NCI-H460 (cell line): ENCODE measurements at places on chromosomes 16 and 17.

DNA sequence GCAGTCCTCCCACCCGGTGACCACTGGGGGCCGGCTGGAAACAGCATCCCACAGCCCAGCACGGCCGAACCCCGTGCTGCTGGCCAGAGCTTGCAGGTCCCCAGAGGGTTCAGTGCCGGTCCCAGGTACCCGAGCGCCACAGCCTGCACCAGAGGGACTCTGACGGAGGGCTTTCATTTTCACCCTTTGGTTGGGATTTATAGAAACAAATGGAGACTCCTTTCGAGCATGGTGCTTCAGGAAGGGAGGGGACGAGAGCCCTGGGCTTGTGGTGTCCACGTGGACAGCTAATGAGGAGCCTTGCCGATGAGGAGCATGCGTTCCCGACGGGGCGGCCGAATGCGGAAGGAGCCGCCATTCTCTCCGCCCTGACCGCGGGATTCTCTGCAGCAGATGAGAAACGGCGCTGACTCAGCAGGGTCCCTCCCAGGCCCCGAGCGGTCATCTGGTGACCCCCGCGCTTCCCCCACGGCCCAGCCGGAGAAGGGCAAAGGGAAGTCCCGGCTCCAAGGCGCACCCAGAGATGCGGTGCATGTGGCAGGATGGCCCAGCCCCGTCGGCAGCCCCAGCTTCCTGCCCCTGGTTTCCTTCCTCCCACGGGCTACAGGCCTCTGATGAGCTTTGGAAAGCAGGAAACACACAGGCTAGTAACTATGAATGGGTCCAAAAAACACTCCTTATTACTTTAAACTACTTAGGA lies 9.8 kb downstream of the SLC38A10 start:
- no peak for DNase-seq

DNA sequence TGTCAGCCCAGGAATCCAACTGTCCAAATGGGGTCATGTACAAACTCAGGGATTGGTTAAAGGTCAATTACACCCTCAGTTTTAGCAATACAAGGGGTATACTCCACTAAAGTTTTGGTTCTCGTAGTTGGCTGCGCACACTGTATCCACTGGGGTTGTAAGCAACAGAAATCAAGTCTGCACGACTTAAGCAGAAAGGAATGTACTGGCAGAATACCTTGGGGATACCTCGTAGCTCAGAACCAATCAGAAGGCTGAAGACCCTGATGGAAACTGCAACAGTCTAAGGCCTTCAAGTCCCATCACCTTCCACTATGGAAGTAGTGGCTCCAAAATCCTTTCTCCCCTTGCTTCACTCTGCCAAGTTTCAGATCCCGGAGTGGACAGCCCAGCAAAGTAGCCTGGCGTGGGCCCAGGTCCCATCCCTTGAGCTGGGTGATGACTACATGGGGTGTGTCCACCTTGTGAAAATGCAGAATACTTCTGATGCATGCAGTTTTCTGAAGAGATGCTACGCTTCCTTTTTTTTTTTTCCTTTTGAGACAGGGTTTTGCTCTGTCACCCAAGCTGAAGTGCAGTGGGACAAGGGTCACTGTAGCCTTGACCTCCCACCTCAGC lies 21.1 kb upstream of the RPH3AL start:
- no peak for DNase-seq

- DNase-seq, result no peak
Observed at GRCh38 chr16:69916462-69916861, 34.7 kb upstream of the CLEC18A start.

DNA sequence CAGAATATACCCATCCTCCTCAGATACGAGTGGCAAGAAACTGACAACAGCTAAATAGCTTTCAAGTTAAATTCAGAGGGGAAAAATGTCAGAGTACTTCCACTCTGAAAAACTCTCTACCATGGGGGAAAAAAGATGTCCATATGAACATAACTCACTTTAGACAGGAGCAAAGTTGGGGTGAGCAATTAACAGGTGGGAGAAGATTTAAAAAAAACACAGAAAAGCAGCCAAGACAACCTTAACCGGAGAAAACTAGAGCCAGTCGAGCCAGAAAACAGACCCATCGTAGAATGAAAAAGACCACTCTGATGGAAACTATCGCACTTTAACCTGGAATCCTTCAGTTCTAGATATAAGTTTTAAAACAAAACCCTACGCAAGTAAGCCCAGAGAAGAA lies 833 bp downstream of the TERF2 start:
- no peak for DNase-seq

DNA sequence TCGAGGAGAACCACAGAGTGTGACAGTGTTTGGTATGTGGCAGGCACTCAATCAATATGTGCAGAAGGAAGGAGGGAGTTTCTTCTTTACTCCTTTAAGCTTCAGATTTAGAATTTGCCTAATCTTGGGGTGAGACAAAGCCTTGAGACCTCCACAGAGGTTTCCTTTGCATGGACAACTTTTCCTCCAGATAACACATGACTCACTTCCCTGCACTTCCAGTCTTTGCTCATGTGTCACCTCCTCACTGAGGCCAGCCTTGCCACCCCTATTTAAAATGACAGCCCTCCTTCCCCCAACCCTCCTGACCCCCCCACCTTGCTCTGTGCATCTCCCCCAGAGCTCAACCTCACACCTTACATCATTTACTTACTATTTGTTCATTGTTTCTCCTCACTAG lies 17.4 kb upstream of the NOS2 start:
- DNase-seq, result no peak

GRCh38 chr17:62680541-62681052 lies 53.1 kb downstream of the MRC2 start:
- DNase-seq, result no peak

DNA sequence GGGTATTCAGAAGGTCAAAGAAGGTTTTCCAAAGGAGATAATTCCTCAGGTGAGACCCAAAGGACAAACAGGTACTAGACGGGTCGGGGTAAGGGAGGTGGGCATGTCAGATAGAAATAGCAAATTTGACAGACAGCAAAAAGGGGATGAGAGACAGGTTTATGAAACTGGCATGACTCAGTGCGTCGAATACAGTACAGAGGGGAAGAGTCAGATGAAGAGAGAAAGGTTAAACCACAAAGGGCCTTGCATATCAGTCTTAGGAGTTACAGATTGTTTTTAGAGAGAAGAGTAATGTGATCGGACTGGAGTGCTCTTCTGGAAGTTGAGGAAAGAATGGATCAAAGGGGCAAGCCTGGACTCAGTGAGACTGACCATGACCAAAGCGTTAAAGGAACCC lies 88.4 kb downstream of the ZZEF1 start:
- no peak for DNase-seq

DNA sequence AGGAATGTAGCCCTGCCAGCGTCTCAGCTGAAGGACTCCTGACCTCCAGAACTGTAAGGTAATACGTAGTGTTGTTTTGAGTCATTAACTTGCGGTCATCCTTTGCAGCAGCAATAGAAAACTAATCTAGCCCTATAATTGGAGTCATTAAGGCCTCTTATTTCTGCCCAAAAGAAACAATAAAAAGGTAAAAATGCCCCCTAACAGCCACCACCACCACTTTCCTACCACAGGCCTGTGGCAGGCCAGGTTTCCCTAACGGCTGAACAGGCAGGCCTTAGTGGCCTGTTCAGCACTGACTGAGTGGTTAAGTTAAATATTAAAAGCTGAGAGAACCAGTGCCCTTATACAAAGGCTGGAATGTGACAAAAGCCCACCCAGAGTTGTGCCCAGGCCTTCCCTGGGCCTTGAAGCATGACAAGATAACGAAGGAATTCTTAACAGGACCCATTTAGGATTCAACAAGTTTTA lies 286.5 kb upstream of the ERCC4 start:
- no peak for DNase-seq

DNA sequence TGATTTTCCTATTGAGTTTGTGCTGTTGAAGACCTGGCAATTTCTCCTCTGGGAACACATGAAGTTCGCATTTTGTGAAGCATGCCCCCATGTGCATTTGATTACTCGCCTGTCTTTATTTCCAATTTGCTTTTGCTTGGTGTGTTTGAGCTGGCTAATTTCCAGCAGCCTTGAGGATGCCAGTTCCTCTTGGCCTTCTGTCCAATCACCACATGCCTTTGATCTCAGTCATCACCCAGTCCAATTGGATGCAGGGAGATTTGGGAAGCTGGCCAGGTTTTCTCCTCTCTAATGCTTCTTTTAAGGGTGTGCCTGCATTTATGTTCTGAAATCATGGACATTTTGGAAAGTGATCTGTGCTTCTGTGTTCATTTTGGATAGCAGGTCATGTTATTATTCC lies 3.8 kb upstream of the TMEM100 start:
- DNase-seq, result peak; percentile 82

GRCh38 chr16:27767081-27767480 lies 217.1 kb downstream of the KATNIP start:
- no peak for DNase-seq
